Thymus (tissue), 14 donors: ENCODE measurements at places on chromosomes 13 and 19. TPM values are rescaled to one million over a fixed set of nuclear protein-coding genes. Genes with fewer than 3 reads are reported as not detected.

The LILRA1 gene
- 0.32 TPM for polyA plus RNA-seq

The DIAPH3 gene
- polyA plus RNA-seq = 0.80 TPM

The KCNC3 gene
- polyA plus RNA-seq = 6.8 TPM

The TLE6 gene
- 4.9 TPM for polyA plus RNA-seq

The OR7D2 gene
- 0.07 TPM for polyA plus RNA-seq

The DNAJC15 gene
- polyA plus RNA-seq = 20.6 TPM

The EPS8L1 gene
- polyA plus RNA-seq = 26.6 TPM

The NXNL1 gene
- not detected for polyA plus RNA-seq

The LYPD3 gene
- 34.2 TPM for polyA plus RNA-seq

The ZNF414 gene
- polyA plus RNA-seq = 27.6 TPM

The SLC7A9 gene
- polyA plus RNA-seq = 0.98 TPM

The SRRM5 gene
- polyA plus RNA-seq = 0.39 TPM

The CCDC122 gene
- polyA plus RNA-seq = 11.7 TPM

The AMH gene
- 2.2 TPM for polyA plus RNA-seq
